Activated naive CD4-positive, alpha-beta T cell treated with anti-CD3 and anti-CD28 coated beads, Interleukin-2, amount 10 ng/mL, durations not matched to agents 7 days and 5 days (primary cell): ENCODE measurements at places on chromosomes 1 and 21.

DNA sequence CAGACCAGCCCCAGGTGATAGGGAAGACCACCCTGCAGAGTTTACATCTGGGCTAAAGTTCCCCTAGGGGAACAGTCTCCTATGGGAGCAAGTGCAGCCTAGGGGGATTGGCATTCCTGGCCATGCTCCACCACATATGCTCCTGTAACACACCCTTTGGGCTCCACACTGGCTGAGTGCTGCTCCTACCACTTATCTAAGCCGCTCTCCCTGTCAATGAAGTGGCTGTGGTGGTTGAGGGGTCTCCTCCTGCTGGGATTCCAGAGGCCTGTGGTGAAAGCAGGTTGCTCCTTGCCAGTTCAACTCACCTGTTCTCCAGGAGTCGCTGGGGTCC lies 51.1 kb downstream of the COL24A1 start:
- DNase-seq, result no peak

- DNase-seq, result no peak
Observed at GRCh38 chr1:22041505-22041904, 11.0 kb upstream of the CDC42 start.

- no peak for DNase-seq
Observed at GRCh38 chr1:51727366-51727765, 110.5 kb downstream of the OSBPL9 start.

GRCh38 chr1:94240822-94241221 lies 3.4 kb upstream of the ARHGAP29 start:
- no peak for DNase-seq

GRCh38 chr21:35028451-35028978 lies 20.6 kb downstream of the RUNX1 start:
- no peak for DNase-seq

- DNase-seq, result no peak
Observed at GRCh38 chr1:85330214-85330631, 53.8 kb upstream of the BCL10 start.

DNA sequence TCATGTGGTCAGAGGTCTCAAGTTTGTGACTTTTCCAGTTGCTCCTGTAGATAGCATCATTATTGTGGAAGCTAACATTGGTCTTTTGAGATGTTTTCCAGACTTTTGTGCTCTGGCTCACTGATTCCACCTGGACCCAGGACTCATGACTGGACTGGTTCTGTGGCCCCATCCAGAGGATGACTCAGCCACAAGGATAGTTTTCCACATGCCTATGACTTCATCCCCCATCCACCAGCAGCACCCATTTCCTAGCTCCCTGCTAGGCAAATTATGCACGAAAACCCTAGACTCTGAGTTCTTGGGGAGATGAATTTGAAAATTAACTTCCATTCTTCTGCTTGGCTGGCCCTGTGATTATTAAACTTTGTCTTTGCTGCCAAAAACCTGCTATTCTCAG lies 949.3 kb downstream of the MRPL39 start:
- DNase-seq, result no peak

GRCh38 chr1:175154629-175155472 lies 37.7 kb downstream of the KIAA0040 start:
- peak; percentile 84 for DNase-seq

DNA sequence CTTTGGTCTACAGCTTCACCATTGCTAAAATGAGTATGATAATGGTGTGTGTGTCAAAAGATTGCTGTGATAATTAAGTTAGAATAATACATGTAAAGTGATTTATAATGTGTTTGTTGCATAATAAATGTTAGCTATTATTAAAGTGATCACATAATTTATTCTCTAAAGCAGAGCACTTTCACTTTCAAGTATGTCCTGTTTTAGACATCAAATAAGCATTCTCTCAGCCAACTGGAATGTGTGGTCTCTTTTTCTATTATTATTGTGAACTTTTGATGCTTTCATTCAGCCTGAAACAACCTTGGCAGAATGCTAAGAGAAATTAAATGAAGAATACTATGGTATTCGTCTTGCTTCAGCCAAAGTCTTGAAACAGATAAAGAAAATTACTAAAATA lies 102.8 kb upstream of the COL11A1 start:
- no peak for DNase-seq

GRCh38 chr1:228684607-228685006 lies 50.7 kb upstream of the RHOU start:
- no peak for DNase-seq

GRCh38 chr1:156368889-156369684 lies at the start of gene RHBG:
Gene RHBG, plus strand, starts transcription at chr1:156369211. Its CDS starts 39 bp downstream, at chr1:156369250.
- DNase-seq, result peak; percentile 40

GRCh38 chr1:216390956-216391355 lies 32.3 kb downstream of the USH2A start:
- DNase-seq, result no peak

GRCh38 chr1:207960346-207960745 lies 49.4 kb upstream of the CD34 start:
- DNase-seq, result no peak

DNA sequence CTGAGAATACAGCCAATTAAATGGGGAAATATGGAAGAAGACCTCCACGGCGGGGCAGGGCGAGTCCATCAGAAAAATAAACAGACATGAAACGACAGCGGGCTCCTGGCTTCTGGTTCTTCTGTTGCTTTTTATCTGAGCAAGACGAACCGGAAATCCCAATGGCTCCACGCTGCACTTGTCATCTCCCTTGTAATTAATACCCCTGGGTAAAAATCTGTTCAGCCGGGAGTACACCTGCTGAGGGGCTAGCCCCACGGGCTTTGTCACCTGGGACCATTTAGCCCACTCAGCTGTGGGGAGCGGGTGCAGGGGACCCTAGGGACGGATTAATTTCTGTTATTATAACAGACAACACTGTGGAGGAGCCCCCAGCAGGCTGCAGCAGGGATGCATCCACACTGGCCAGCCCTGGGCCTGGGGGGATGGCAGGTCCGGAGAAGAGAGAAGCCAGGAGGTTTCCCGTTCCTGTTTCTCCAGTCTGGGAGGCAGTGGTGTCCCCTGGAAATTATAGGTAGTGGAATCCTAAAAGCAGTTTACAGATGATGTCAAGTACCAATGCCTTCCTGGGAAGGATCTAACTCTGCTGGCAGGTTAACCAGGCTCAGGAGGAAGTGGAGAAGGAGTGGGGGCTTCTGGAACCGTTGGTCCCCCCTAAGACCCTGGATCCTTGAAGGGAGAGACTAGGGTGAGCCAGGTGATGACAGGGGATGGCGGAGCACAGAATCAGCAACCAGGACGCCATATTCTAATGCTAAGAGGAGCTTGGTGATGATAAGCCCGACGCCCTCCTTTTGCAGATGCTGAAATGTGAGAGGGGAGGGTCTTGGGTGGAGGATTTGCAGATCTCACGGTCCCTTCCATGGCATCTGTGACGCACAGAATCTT lies 566.1 kb downstream of the PTPRU start:
- no peak for DNase-seq

GRCh38 chr1:18795002-18795689 lies 64.3 kb downstream of the TAS1R2 start:
- DNase-seq, result no peak

GRCh38 chr1:115430441-115431158 lies 92.6 kb upstream of the NGF start:
- no peak for DNase-seq

DNA sequence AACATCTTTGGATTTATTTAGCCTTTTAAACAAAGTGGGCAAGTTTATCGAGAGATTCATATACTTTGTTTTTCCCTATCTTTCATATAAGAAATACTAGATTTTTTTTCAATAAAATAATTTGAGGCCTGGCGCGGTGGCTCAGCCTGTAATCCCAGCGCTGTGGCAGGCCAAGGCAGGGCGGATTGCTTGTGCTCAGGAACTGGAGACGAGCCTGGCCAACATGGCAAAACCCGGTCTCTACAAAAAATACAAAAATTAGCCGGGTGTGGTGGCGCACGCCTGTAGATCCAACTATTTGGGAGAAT lies 1.6 kb upstream of the CDC14A start:
- DNase-seq, result no peak

DNA sequence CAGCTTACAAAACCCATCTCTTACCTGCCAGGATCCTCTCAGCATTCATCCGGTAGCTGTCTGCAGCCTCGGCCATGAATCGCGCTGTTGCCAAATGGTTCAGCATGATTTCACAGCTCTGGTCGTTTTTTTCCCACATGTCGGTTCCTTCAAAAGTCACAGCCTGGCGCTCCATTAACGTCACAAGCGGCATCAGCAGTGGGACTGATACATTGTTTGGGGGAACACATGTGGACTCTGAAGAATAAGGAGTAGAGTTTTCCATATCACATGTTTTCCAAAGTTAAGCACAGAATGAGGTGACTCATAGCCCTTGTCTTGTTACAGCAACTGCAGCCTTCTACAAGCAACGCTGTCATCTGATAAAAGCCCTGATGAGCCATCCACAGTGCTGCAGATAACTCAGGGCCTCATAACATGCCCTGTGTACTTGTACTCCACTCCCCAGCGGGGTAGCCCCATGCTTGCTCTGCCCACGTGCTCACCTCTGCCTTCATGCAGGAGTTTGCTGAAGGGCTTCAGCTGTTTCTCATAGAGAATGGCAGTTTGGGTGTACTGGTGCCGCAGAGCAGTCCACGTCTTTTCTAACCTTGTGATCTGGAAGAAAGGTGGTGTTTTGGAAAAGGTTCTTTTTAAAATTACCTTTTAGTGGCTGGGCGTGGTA lies 114.2 kb downstream of the BCAR3 start:
- no peak for DNase-seq

DNA sequence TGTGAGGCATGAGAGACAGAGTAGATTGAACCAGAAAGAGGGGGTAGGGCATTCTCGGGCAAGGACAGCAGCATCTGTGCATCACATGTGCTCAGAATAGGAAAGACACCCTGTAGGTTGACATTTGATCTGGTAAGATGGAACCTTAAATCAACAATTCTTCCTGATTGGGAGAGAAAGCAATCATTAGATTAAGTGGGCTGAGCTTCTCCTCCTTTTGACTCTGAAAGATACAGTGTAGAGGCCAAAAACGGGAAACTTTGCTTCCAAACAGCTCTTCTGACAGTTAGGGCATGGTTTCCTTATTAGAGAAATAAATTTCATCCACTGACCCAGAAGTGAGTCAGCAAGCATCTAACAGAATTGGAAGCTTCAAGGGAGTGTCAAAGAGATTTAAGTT lies 9.7 kb downstream of the KIF14 start:
- DNase-seq, result no peak

DNA sequence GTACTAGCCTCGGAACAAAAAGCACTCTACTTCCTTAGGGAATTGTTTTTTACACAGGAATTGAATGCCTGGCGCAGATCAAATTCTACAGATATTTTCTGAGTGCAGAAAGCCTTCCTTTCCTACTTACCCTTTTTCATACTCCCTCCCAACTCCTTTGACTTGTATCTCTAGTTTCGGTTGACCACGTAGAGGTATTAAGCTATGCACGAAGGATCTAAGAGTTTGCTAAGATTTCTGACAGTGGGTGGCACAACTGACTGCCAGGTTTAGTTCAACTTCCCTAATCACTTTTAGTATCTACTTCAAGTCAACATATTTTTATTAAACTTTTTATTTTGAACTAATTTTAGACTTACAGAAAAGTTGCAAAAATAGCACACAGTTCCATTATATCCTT lies 5.0 kb downstream of the TOR1AIP2 start:
- DNase-seq, result no peak

DNA sequence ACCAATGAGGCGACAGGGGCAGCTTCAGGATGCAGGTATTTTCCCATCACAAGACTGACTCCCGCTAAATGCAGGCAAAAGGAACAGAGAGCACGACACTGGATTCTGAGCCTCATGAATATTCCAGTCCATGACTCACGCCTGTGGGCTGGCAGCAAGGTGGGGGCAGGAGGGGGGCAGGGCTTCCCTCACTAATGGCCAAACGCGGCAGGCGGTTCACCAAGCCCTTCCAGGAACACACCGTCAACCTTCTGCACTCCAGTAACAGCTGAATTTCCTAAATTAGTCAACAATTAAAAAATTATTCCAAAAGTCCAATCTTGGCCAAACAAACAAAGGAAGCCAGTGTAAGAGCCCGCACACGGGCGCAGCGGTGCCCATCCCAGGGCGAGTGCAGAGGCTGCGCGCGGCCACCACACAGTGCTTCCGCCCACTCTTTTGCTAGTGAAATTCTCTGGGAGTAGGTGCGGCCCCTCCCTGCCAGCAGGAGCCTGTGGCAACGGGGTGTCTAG lies 12.5 kb upstream of the GPR153 start:
- no peak for DNase-seq

DNA sequence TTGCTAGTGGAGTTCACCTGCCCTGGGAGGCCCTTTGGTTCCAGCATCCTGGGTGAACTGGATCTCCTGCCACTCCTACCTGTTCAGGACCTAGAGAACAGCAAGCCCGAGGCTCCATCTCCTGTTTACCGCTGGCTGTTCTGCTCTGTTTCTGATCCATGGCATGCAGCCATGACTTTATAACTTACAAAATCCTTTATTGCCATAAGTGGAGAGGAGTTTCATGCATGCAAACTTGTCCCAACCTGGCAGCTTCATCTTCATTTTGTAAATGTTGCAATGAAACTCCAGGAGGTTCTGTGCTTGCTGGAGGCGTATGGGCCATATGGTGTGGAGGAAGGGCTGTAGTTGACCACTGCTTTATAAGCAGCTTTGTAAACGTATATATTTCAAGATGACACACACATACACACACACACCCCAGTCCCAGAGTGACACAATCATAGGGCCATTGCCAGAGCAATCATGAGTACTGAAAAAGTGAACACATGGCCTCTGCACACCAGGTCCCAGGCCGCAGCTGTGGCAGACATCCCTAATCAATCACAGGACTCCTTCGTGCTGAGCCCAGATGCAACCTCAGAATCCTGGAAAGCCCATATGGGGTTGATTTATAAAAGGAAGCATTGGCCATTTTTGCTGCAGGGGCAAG lies 69.0 kb downstream of the UBIAD1 start:
- no peak for DNase-seq

GRCh38 chr1:224559981-224560728 lies 56.0 kb upstream of the CNIH3 start:
- no peak for DNase-seq

- DNase-seq, result no peak
Observed at GRCh38 chr21:28418726-28419514, 573.8 kb downstream of the LTN1 start.

DNA sequence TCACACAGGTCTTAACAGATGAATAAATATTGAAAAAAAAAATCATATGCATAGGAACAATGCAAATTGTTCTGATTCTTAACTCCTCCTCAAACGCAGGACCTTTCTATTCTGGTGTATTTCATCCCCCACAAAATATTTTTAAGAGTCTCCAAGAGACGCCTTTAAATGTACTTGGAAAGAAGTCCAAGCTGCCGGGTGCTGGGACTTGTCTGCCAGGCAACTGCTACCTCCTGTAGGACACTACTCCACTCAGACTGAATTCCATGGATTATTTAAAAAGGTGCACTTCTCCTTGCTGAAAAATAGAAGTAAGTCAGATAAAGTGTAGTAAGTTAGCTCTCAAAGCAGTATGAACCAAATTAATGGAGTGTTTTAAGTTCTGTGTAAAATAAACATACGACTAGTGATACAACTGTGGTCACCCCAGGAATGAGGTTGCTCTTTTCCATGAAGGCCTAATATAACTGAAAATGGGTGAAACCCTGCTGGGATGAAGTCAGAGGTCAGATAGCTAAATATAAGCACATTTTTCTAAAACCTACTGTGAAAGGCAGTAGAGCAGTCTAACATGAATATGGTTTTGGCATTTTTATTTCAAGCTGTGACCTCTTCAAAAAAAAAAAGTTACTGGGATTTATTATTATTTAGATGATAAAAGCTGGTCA lies 189.2 kb upstream of the PBX1 start:
- DNase-seq, result no peak

- DNase-seq, result no peak
Observed at GRCh38 chr1:204150702-204151551, 917 bp downstream of the ETNK2 start.
